BJ (cell line): ENCODE measurements at places on chromosomes 7 and 10.

GRCh38 chr10:79178614-79179163, 109.9 kb downstream of the ZMIZ1 start:
- no peak for DNase-seq

- DNase-seq = no peak
Measured at GRCh38 chr10:71434760-71435394, 38.2 kb downstream of the CDH23 start.

GRCh38 chr10:490256-490655, 199.2 kb downstream of the DIP2C start:
- DNase-seq = no peak

DNA sequence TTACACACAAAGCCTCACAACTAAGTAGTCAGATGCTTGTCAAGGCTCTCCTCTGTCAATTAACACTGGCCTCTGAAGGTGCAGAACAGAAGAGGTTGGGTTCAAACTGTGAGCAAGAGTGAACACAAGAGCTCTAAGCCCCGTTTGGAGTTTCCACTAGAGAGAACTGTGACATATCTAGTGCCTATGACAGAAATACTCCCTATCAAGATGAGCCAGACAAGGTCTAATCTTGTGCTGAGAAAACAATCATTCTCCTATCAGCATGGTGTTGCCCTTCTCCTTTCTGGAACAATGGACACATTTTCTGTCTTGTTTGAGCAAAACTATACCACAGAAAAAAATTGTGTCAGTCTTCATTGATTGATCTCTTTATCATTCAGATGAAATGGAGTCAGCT, 62.4 kb upstream of the CCDC71L start:
- no peak for DNase-seq

- DNase-seq = no peak
Measured at GRCh38 chr7:155228459-155228845, 69.2 kb upstream of the INSIG1 start.

DNA sequence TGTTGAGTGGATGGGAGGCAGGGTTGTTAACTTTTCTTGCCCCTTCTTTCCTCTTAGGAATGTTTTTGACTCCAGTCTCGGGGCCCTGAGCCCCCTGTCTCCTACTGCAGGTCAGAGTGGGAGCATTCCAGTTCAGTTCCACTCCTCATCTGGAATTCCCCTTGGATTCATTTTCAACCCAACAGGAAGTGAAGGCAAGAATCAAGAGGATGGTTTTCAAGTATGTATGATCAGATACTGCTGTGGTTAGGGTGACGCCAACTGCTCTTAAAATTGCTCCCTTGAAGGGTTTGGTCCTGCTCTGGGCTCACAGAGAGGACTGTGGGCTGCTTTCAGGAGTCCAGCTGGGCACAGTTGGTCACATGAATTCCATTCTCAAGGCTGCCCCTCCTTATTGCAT, 22.0 kb downstream of the VWA2 start:
- peak; percentile 43 for DNase-seq

DNA sequence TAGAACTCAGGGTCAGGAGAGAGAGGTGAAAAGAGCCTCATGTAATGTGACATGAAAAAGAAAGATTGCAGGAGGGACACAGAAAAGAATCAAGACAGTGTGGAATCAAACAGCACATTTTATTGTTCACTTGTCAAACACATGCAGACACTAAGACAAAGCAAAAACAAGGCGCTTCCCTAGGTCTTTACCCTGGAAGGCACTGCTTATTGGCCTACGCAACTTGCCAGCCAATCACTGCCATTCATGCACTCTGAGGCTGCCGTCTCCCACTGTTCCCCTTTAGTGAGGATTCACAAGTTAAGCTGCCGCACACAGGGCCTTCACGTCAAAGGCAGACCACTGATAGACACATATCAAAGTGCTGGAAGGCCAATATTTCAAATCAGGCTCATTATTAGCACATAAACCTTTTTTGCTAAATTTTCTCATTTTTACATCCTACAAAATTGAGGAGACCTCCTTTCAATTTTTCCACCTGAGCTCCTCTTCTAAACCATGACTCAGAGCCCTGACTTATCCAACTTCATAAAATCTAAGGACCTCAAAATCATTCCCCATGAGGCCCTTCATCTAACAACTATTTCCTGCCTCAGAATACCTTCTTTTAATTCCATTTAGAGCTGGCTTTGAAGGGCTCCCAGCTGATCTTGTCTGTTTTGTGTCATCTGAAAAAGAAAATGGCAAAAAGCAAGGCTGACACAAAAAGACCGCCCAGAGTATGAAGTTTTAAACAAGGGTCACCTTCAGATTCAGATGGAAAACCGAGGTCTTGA, 149.4 kb downstream of the CHCHD3 start:
- no peak for DNase-seq

- no peak for DNase-seq
Measured at GRCh38 chr10:29957236-29957635, 102.2 kb downstream of the JCAD start.

DNA sequence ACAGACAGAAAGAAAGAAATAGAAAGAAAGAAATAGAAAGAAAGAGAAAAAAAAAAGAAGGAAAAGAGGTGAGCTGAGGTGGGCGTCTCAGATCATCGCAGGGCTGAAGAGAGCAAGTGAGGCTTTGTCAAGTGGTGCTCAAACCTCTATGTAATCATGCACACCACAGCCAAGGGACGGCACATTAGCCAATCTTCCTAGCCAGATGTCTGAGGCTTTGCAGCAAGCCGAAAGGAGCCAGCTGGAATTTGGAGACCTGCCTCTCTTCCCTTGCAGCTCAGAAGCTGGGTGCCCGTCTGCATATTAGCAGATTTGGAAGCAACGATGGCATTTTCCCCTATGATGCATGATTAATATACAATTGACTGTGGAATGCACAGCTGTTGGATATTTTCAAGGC, 52.5 kb downstream of the ADRA2A start:
- DNase-seq = no peak

DNA sequence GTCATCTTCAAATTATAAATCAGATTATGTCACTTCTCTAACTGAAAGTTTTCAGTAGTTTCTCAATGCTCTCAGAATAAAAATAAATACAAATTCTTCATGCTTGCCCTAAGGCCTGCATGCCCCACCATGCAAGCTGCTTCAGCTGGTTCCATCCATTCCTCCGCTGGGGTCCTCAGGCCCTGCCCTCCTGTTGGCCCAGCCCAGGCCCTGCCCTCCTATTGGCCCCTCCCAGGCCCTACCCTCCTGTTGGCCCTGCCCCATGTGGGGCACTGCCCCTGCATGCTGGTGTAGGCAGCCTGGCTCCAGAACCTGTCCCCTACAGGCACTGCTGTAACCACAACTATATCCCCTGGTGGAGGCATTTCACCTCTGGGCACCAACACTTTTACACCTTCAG, 109.3 kb upstream of the TCERG1L start:
- DNase-seq = no peak

DNA sequence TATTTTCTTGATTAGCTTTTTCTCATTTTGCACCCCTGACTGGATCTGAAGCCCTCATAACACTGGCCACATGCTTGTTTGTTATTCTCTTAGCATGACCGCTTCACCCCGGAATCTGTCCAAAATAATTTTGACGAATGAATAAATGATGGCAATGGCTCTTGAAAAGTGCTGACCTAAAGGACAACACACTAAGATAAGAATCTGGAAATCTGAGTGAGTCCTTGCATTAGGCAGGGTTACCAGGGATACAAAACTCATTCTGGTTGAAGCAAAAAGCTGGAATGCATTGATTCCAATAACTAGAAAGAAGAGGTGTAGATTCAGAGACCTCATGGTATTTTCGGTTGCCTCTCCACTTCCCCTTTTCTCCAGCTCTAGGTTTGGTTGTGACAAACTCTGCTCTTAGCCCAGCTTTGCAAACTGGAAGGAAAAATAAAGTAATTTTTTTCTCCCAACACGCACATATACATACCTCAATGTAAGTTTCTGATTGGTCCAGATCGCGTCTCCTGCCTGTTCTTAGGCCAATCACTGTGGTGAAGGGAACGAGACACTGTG, 157.4 kb downstream of the SKIDA1 start:
- DNase-seq = no peak

DNA sequence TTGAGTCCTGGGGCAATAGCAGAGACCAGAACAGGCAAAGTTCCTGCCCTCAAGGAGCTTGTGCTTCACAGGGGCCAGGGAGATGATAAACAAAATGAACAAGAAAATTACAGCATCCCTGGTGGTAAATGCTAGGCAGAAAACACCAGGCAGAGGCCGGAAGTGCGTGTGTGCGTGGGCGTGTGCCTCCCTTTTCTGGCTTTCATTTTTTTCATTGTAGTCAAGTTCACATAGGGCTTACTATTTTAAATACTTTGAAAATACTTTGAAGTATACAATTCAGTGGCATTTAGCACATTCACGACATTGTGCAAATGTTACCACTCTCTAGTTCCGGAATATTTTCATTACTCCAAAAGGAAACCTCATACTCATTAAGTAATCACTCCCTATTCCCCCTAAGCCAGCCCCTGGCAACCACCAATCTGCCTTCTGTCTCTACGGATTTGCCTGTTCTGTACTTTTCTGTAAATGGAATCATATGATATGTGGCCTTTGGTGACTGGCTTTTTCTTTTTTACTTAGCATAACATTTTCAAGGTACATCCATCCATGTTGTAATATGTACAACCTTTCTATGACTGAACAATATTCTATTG, 88.1 kb upstream of the PDCD4 start:
- no peak for DNase-seq

- no peak for DNase-seq
Measured at GRCh38 chr10:8967061-8967460, 912.6 kb downstream of the GATA3 start.

DNA sequence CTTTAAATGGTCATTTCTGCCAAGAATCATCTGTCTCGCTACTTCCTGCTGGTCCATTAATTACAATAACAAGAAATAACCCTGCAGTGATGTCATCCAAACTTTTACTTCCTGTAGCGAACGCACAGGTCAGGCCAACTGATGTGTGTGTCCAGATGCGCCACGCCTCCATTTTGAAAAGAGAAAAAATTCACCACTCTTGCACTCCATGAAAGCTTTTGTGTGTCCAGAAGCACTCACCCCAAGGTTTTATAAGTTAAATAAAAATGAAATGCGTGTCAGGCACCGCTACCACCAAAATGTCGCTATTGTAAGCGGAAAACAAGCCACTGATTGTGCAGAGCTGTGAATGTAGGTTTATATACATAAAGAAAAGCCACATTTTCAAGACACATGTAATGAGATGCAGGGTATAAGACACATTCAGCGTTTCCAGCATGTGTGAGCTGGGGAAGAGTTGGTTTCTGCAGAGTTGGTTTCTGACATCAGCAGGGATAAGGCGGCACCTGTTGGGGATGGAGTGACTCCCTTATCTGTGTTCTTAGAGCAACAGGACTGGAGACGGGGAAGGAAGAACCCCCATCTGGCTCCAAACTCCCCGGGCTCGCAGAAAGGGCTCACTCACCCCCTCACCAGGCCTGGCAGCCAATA, 83.3 kb downstream of the CTBP2 start:
- no peak for DNase-seq

- DNase-seq = no peak
Measured at GRCh38 chr10:58840840-58841435, 328.3 kb downstream of the BICC1 start.

GRCh38 chr10:99430116-99430450, 341 bp downstream of the GOT1 start:
- no peak for DNase-seq
